Skin of body (tissue), 3 donors: ENCODE measurements at places on chromosomes 12 and 14.

DNA sequence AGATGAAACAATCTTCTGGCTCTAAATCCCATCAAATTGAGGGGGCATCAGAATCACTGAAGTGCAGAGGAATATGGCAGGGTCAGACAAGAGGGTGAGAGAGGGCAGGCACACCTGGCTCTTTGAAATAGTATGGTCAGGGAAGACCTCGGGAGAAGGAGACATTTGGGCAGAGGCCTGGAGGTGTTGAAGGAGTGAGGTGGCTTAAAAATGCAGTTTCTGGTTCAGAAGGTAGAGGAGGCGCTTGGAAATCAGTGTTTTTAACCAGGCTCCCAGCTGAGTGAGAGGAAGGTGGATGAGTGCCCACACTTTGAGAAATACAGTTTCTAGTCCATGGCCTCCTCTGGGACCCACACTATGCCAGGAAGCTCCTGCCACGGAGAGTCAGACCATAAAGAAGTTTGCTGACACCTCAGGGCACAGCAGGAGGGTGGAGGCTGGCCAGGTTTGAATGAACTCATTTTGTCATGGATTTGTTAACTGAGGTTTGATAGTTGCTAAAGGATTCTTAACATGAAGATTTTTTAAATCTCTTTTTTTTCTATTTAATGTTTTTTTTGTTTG lies 20.1 kb downstream of the NID2 start:
- no peak for DNase-seq

- no peak for DNase-seq
Measured at GRCh38 chr12:58657190-58657589, 263.1 kb downstream of the LRIG3 start.

DNA sequence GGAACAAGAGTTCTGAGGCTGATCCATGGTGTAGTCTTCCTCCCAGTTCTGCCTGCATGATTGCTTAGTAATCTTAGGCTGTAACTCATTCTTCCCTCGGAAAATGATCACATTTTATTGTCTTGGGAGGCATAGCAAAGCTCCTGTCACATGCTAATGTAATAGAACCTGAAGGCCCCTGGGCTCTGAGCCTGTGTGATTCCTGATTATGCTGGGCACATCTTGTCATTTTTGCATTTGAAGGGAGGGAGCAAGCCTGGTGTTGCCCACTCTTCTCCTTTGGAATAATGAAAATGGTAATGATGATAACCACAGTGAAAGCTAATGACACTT lies 215.4 kb downstream of the MSRB3 start:
- DNase-seq: no peak

DNA sequence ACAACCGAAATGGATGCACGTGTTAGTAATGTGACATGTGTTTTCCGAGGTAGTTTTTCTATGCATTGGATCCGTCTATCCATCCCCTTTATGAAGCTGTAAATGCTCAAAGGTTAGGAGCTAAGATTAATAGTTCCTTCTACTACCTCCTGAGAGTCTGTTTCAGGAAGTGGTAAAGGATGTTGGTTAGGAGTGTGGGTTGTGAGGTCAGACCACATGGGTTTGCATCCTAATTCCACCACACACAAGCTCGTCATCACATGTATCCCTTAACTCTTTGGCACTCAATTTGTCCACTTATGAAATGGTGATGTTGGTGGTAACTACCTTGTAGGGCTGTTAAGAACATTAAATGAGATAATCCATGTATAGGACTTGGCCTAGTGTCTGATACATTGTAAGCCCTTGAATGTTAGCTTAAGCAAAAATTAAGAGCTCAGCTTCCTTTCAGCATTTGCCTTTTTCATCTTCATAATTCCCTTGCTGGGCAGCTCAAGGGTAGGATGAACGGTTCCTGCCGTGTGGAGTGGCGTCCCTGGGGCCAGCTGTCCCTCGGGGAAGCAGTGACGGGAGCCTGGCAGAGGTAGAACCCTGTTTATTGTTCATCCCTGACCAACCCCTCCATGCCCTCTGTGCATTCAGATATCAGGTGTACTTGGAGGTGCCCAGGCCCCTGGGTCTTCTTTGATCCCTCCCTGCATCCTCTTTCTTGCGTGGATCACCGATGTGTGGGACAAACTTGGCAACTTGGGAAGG lies 52.3 kb downstream of the TSPAN9 start:
- no peak for DNase-seq

- no peak for DNase-seq
Measured at GRCh38 chr12:131167334-131167733, 213.6 kb downstream of the ADGRD1 start.

DNA sequence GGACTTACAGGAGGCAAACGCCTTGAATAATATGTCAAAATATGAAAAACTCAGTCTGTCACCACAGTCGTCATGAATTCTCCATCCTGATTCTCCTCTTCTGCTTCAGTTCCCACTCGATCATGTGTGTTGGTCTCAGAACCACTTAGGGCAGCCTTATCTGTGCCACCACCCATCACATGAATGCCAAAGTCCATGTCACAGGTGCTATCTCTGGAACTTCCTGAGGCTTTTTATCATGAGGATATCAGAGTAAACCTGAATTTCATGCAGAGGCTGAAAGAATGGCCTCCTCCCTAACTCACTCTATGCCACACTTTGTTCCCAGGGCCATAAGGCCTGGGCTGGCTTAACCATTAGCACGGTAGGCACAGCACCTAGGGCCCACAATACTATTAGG lies 28.8 kb upstream of the MAP3K9 start:
- DNase-seq: no peak

- no peak for DNase-seq
Measured at GRCh38 chr12:68632486-68632885, 21.8 kb downstream of the RAP1B start.

DNA sequence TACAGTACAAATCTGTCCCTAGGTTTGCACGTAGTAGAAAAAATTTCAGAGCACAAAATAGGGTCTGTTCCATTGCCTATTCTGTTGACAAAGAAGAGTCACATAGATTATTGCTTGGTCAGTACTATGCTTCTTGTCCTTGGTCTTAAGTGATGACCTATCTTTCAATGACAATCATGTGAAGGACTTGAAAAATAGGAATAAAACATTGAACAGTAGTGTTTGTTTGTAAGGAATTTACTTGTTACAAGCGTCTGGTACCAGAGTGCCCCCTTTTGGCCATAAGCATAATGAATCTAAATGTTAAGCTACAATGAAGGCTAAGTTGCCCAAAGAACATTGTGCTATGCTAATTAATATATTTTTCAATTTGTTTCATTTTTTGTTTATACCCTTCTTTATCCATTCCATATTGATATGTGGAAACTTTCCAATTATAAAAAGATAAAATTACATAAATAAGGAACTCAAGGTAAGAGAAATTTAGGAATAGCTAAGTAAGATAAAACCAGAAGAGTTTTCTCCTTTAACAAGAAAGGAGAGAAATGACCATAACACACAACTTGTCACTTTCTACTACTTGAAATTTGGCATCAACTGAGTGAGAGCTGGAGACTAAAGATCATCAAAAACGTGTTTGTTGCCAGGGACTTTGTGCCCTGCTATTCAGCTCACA lies 204.7 kb downstream of the EPS8 start:
- DNase-seq: peak; percentile 32
